ENCODE measurements at places on chromosomes 2 and 18.

GRCh38 chr2:39538718-39539117 is 101.6 kb upstream of the MAP4K3 start:
- no peak for DNase-seq

- DNase-seq, result peak; percentile 57
Measured at GRCh38 chr2:159399716-159400415, 113.4 kb upstream of the WDSUB1 start.

DNA sequence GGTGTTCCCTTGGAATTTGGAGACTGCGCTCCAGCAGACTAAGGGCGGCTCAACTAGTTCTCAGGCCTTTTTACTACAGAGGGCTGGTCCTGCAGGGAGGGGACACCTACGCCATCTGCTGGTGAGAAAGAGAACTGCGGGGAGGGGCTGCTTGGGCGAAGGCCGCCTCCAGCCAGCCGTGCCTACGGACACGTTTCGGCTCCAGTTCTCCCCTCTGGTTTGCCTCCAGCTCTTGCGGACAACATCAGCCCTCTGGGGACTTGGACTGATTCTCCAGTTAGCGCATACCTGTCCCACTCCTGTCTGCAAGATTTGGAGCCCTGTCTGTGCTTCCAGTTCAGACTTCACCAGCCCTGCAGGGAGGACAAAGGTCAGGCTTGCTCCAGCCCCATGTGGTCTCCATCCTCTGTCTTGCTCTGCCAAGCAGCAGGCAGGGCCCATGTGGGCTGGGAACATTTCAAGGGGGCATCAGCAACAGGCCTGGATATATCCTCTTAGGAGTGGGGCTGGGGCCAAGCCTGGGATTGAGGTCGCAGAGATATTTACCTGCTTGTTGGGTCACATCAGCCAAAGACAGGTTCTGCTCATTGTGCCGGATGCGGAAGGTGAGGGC is 10.3 kb downstream of the PTPRN start:
- peak; percentile 86 for DNase-seq

DNA sequence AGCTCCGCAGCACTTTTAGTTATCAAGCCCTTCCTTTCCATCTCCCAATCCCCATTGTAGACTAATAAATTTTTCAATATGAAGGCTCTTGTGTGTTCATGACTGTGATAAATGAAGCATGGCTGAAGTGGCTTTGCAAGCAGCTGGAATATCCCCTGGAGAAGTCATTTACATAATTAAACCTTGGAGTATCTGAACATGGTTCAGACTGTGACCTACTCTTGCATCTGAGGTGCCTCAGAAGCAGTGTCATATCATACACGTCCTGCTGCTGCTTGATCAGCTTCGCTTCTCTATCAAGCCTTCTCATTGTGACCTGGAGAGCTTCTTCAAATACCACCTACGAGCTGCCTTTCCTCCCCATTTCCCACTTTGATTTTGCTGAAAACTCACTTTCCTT is 48.4 kb upstream of the ZNF397 start:
- DNase-seq, result no peak

DNA sequence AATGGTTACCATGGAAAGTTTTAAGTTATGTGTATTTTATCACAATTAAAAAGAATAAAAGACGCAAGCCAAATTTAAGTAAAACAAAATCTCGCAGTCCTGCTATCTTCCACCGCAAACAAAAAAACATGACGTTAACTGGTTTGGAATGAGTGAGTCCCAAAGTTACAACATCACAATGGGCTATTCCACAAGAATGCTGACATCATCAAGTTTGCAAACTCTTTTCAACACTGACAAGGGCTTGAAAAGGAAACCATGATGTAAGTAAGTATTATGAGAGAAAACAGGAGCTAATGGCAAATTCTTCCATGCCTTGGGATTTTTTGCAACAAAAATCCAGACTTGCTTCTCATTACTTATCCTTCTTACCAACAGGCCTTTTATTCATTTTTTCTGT is 31.1 kb downstream of the SIGLEC15 start:
- DNase-seq, result no peak
